ENCODE measurements at places on chromosomes 1 and 21. TPM values are rescaled to one million over a fixed set of nuclear protein-coding genes. Genes with fewer than 3 reads are reported as not detected.

RAB42 gene
- total RNA-seq: not detected

GIPC2 gene
- 0.38 TPM for total RNA-seq

CDKN2C gene
- total RNA-seq: 0.79 TPM

ZNF692 gene
- 22.7 TPM for total RNA-seq

PHC2 gene
- 32.1 TPM for total RNA-seq

SIKE1 gene
- total RNA-seq: 90.5 TPM

SPRR2F gene
- not detected for total RNA-seq

FAM177B gene
- not detected for total RNA-seq

NOS1AP gene
- total RNA-seq: 0.26 TPM

PODN gene
- total RNA-seq: 0.53 TPM

MASP2 gene
- not detected for total RNA-seq

GPR52 gene
- 1.1 TPM for total RNA-seq

MCOLN2 gene
- 0.64 TPM for total RNA-seq

APOBEC4 gene
- not detected for total RNA-seq

SLFNL1 gene
- total RNA-seq: under 0.01 TPM

PIGR gene
- 0.51 TPM for total RNA-seq

CNIH3 gene
- 0.64 TPM for total RNA-seq

PAPPA2 gene
- 8.7 TPM for total RNA-seq

NID1 gene
- total RNA-seq: 0.13 TPM

SLC9C2 gene
- total RNA-seq: not detected

ANKRD65 gene
- total RNA-seq: 7.9 TPM

CHODL gene
- total RNA-seq: under 0.01 TPM

AADACL3 gene
- not detected for total RNA-seq

CYP4A11 gene
- total RNA-seq: not detected

LDLRAD1 gene
- 0.26 TPM for total RNA-seq

MTARC2 gene
- 1.7 TPM for total RNA-seq

ARMH1 gene
- not detected for total RNA-seq

LHX8 gene
- not detected for total RNA-seq

TMEM200B gene
- total RNA-seq: 0.77 TPM

LRRN2 gene
- total RNA-seq: not detected

CITED4 gene
- 5.0 TPM for total RNA-seq

RCSD1 gene
- total RNA-seq: under 0.01 TPM

TGFBR3 gene
- total RNA-seq: 1.8 TPM

GBP7 gene
- total RNA-seq: not detected

COL24A1 gene
- total RNA-seq: under 0.01 TPM

GRHL3 gene
- 49.8 TPM for total RNA-seq

LCE1E gene
- total RNA-seq: not detected

UTS2 gene
- 0.26 TPM for total RNA-seq

CDA gene
- 1.4 TPM for total RNA-seq

TMCC2 gene
- 0.51 TPM for total RNA-seq

PTPRC gene
- not detected for total RNA-seq

KLF17 gene
- total RNA-seq: not detected

TMEM51 gene
- 6.4 TPM for total RNA-seq

OR2L8 gene
- not detected for total RNA-seq

TNNT2 gene
- 2.0 TPM for total RNA-seq

SERTAD4 gene
- 0.26 TPM for total RNA-seq

CAMK1G gene
- total RNA-seq: not detected

LRRC39 gene
- 0.53 TPM for total RNA-seq

Measured in bronchial epithelial cell (primary cell).